ENCODE measurements at places on chromosomes 3 and 15.

GRCh38 chr3:186511245-186511644 is 32.9 kb downstream of the CRYGS start:
- no peak for DNase-seq

- no peak for DNase-seq
Observed at GRCh38 chr3:143998266-143998665, 26.6 kb downstream of the DIPK2A start.

DNA sequence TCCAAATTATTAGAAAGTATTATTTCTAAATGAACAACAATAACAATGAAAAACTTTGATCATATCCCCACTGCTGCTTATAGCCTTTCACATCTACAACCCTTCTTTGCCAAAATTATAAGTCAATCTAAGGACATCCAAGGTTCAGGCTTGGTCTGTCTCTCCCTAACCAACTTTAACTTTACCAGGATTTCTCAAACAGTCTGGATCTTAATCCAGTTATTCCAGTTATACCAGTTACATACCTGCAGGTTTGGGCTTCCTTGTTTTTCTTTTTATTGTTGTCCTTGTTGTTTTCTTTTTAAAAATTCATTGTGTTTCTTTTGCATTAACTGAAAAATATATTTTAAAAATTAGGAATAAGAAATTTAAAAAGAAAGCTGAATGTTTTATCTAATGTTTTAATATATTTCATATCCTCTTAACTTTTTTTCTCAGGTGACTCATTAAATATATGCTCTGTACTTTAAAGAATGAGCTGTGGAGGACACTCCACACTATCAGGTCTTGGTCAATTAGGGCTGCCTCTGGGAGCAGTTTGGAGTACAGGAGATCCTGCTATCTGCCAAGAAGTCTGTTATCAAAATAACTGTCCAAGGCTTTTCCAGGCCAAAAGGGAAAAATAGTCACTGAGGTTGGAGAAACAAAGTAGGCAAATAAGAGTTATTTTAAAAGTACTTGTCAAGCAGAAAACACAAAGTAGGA is 421.4 kb downstream of the EPHA6 start:
- DNase-seq = no peak

GRCh38 chr3:192835818-192836815 is 81.5 kb downstream of the MB21D2 start:
- no peak for DNase-seq
